ENCODE measurements at places on chromosomes 3 and 15.

DNA sequence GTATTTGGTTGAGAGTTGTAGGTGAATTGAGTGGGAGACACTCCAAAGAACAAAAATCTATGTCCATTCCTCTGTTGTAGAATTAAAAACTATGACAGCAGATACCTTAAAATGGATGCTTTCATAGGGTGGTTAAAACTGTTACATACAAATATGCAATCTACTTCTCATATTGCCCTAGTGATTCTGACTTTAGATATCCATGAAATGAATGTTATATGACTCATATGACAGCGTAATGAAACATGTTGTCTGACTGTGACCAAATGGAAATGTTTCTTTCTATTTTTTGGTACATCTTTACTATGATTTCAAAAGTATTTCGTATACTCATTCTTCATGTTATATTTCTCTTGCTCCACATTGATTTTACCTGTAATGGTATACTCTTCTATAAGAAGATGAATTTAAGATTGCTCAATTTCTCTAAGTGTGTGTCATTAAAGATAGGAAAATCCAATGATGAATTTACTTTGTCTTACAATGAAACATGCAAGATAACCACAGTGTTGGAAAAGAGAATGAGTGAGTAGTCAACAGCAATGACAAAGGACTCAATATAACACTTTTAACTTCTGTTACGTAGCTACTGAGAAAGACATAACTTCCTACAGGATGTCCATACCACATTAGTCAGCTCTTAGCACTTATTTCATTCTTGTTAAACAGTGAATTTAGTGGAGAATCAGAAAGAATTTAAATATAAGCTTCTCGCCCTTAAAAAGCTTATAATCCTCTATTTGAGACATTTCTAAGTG lies 79.3 kb upstream of the LSAMP start:
- no peak for DNase-seq

GRCh38 chr3:129161860-129162271 lies 1.0 kb upstream of the ISY1 start:
- DNase-seq = no peak

DNA sequence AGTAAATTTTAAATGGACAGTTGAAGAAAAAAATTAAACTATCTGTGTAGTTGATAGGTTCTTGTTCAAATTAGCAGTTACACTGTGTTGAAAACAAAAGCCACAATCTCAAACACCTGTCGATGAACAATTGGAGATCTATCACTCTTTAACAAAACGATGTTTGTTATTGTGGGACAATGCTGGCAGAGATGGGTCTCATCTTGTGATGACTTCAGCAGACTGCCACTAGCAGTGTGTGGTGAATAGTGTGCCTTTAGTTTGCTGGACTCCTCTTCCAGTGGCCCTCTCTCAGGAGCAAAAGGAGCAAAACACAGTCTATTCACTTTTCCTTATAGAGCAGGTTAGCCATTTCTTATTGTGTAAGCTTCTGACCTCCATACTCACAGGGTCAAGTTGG lies 14.7 kb upstream of the TRIM59 start:
- no peak for DNase-seq

- DNase-seq = no peak
Measured at GRCh38 chr3:157463816-157464215, 27.2 kb downstream of the PTX3 start.

- DNase-seq = no peak
Measured at GRCh38 chr3:77190374-77190773, 150.5 kb downstream of the ROBO2 start.

GRCh38 chr3:86208772-86209171 lies 782.2 kb downstream of the VGLL3 start:
- no peak for DNase-seq

- DNase-seq = no peak
Measured at GRCh38 chr3:73291541-73291940, 230.1 kb downstream of the EBLN2 start.

GRCh38 chr3:169104972-169105371 lies 558.5 kb downstream of the MECOM start:
- DNase-seq = no peak

DNA sequence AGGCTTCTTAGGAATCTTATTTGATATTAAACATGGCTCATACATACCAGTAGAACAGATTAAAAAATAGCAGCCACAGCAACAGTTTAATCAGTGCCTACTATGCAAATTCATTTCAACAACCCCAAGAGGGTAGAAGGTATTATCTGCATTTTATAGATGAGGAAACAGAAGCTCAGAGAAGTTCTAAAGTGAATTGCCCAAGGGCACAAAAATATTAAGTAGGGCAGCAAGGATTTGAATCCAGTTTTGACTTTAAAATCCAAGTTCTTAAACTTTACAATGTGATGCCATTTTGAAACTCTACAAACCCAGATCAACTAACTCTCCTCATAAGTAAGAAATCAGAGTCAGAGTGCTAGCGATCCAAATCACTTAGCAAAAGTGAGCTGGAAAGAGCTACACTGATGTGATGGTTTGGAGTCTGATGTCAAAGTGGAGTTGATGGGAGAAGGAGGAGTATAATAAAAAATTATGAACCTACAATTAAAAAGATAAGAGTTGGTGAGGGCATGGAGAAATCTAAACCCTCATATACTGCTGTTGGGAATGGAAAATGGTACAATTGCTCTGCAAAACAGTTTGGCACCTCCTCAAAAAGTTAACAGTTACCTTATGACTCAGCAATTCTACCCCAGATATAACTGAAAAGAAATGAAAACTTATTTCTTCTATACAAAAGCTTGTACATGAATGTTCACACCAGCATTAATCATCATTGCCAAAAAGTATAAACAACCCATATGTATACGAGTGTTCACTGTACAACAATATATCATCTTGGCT lies 51.0 kb upstream of the PLXND1 start:
- no peak for DNase-seq

GRCh38 chr3:1346386-1346785 lies 253.6 kb downstream of the CNTN6 start:
- DNase-seq = no peak

DNA sequence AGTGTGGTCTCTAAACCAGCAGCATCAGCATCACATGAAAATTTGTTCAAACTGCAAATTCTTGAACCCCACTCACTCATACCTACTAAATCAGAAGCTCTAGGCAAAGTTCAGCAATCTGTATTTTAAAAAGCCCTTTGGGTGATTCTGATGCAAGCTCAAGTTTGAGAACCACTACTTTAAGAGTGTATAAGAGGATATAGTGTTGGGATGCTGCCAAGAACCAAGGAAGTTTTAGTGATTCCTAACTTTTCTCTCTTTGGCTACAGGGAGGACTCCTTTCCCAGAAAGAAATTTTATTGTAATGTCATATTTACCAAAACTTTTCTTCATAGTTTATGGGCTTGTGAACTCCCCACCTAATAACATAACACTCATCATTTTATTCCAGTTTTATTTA lies 422.2 kb downstream of the TBC1D5 start:
- no peak for DNase-seq

DNA sequence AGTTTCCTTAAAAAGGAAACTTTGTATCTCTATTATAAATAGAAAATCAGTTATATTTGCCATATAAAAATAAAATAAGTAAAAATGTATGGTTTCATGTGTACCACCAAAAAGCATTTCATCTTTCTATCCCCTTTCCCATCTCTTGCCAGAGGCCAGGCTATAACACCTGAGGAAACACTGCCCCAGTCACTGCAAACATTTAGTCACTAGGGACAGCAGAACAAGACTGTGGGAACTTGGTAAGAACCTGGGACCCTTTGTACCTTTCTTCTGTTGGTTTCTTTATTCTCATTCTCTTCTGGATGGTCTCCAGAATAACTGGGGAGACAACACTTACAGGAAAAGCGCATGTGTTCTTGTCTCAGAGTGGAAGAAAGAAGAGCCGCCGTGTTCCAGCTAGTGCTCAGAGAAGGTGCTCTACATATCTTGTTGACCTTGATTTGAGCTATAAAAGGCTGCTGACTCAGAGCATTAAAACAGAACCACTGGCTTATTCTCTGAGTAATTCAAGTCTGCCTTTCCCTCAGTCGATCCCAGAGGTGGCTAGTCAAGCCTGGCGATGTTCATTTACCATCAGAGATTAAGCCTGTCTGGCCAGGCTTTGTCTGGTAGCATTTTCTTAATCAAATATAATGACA lies 361.6 kb downstream of the RBMS3 start:
- DNase-seq = no peak

GRCh38 chr3:74883690-74884089 lies 269.2 kb upstream of the CNTN3 start:
- DNase-seq = no peak

- DNase-seq = peak; percentile 26
Measured at GRCh38 chr3:57100046-57100695, 39.7 kb downstream of the SPATA12 start.

GRCh38 chr3:37611771-37612170 lies 249.9 kb upstream of the CTDSPL start:
- no peak for DNase-seq

- no peak for DNase-seq
Measured at GRCh38 chr3:43477600-43477999, 144.2 kb downstream of the ANO10 start.

DNA sequence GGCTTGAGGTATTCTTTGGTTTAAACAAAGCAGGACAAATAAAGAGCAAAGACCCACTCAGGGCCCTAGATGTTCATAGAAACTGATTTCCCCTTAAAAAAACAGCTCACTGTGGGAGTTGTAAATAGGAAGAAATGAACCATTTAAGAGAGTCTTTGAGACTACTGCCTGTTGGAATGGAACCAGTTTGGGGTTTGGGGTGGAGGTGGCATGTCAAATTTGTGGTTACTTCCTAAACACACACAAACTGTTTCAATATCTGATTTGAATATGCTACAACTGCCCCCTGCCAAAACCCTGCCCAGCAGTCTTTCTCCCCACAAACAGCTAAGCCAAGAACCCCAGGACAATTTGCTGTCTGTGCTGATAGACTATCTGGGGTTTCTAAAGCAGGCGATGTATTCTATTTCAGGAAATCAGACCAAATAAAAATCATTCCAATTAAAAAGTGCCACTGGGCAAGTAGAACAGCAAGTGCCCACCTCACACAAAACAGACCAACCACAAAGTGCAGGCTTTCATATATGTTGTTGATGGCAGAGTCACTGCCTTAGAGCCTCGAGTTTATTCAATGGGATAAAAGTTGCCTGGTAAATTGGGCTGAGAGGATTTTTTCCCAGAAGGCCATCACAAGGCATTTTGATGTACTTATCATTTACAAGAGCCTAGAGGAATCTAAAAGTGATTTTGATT lies 293.9 kb upstream of the PROK2 start:
- no peak for DNase-seq

GRCh38 chr3:148681080-148681479 lies 16.6 kb upstream of the AGTR1 start:
- DNase-seq = no peak

DNA sequence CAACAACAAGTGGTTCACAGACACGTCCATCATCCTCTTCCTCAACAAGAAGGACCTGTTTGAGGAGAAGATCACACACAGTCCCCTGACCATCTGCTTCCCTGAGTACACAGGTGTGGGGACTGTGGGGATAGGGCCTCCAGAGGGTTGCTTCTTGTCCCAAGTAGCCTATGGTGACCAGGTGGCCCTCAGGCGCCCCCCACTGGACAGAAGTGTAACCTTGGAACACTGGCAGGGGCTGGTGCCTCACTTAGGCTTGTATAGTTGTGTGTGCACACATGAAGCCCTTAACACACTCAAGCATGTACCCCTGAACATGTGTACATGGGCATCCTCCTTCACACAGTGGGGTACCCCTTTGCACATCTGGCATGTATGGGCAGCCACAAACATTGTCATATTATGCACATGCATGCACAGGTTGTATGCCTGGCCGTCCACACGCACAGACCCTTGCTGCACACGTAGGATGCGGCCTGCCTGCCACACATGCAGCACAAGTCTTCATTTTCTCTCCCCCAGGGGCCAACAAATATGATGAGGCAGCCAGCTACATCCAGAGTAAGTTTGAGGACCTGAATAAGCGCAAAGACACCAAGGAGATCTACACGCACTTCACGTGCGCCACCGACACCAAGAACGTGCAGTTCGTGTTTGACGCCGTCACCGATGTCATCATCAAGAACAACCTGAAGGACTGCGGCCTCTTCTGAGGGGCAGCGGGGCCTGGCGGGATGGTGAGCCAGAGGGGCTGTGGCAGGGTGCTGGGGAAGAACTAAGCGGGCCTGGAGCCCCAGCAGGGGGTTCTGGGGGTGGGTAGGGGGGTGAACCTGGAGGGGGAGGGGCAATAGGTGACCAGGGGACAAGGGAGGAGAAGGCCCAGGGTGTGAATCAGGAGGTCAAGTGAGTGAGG lies 11.7 kb upstream of the SEMA3B start:
- DNase-seq = no peak

DNA sequence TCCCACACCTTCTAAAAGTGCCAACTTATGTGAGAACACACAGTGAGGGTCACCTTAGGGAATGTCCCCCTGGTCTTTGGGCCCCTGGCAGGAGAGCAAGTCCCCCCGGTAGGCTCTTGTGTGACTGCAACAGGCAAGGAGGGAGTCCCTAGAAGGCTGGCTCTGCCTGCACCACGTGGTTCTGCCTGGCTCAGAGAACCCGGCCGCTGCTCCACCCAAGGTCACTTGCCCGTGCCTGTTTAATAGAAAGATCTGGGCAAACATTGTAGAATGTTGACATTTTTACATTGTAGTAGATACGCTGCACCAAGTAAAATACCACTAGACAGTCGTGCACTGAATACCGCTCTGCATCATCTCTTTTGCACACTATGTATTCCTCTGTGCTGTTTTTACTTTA lies 21.9 kb downstream of the GABRA5 start:
- no peak for DNase-seq

- DNase-seq = no peak
Measured at GRCh38 chr3:123084192-123084591, 17.4 kb downstream of the PDIA5 start.

DNA sequence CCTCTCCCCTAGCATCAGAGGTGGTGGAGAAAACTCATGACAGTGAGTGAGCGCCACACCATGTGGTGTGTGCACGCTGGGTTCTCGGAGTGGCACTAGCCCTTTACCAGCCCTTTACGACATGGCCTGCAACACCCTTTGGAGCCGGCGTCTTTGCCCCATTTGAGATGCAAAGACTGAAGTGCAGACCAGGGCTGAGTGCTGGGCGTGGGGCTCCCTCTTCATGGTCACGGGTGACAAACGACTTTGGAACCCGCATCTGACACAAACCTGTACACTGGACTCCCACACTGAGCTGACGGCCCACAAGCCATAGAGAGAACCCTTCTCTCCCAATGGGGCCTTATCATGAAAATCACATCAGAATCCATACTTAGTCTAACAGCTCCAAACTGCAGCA lies 76.8 kb upstream of the ALDH1L1 start:
- no peak for DNase-seq

DNA sequence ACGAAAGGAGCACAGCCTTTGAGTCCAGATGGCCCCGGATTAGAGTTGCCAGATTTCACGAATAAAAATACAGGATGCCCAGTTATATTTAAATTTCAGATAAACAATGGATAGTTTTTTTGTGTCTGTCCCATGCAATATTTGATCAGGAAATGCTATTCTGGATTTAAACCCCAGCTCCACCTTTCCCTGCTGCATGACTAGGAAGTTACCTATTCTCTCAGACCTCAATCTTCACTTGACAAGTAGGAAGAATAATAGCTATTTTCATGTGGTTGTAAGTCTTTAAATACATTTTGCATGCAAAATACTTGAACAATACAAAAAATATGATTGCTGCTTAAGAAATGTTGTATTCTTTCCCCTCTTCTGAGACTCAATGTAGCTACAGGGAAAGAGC lies 125.3 kb upstream of the P2RY1 start:
- no peak for DNase-seq

All from GM12864 (cell line).